ENCODE measurements at places on chromosomes 4 and X. TPM values are rescaled to one million over a fixed set of nuclear protein-coding genes. Genes with fewer than 3 reads are reported as not detected.

DDX53 gene
- total RNA-seq = not detected

TRIM60 gene
- total RNA-seq = not detected

ASB11 gene
- total RNA-seq = not detected

POLN gene
- 2.1 TPM for total RNA-seq

NXF2 gene
- not detected for total RNA-seq

GASK1B gene
- 46.6 TPM for total RNA-seq

HPSE gene
- total RNA-seq = 3.5 TPM

VCX gene
- total RNA-seq = not detected

SORCS2 gene
- total RNA-seq = 0.64 TPM

SCRG1 gene
- total RNA-seq = not detected

MAGEA2B gene
- total RNA-seq = not detected

ANXA10 gene
- total RNA-seq = 0.82 TPM

CSN1S1 gene
- not detected for total RNA-seq

SHOX gene
- total RNA-seq = not detected

ARAP2 gene
- total RNA-seq = 1.4 TPM

YY2 gene
- total RNA-seq = 2.7 TPM

TMEM154 gene
- total RNA-seq = 8.6 TPM

SLC7A11 gene
- 36.9 TPM for total RNA-seq

C4orf51 gene
- total RNA-seq = not detected

GRIA3 gene
- total RNA-seq = 0.53 TPM

FTHL17 gene
- total RNA-seq = not detected

SLC34A2 gene
- total RNA-seq = not detected

LUZP4 gene
- not detected for total RNA-seq

IL21 gene
- not detected for total RNA-seq

AADAT gene
- 2.2 TPM for total RNA-seq

IBSP gene
- not detected for total RNA-seq

TLR10 gene
- not detected for total RNA-seq

GUCY1A1 gene
- total RNA-seq = 0.70 TPM

NELFA gene
- total RNA-seq = 21.8 TPM

HSD17B13 gene
- not detected for total RNA-seq

ZCCHC18 gene
- total RNA-seq = 1.1 TPM

BANK1 gene
- 1.1 TPM for total RNA-seq

TRPC3 gene
- not detected for total RNA-seq

APEX2 gene
- total RNA-seq = 17.5 TPM

S100P gene
- total RNA-seq = not detected

UBQLN2 gene
- total RNA-seq = 20.7 TPM

GAGE12H gene
- total RNA-seq = not detected

ZFP92 gene
- total RNA-seq = 1.2 TPM

GPR34 gene
- not detected for total RNA-seq

HS3ST1 gene
- 0.87 TPM for total RNA-seq

SPP1 gene
- 33.4 TPM for total RNA-seq

LRCH2 gene
- total RNA-seq = 2.7 TPM

CTAG2 gene
- not detected for total RNA-seq
